ENCODE measurements at places on chromosomes 16 and 17. TPM values are rescaled to one million over a fixed set of nuclear protein-coding genes. Genes with fewer than 3 reads are reported as not detected.

Gene MYH10
- total RNA-seq: 92.9 TPM

Gene SOST
- not detected for total RNA-seq

Gene CD300LF
- total RNA-seq: not detected

Gene SLC5A11
- not detected for total RNA-seq

Gene PRKCB
- total RNA-seq: not detected

Gene NXPH3
- not detected for total RNA-seq

Gene TLCD1
- 9.6 TPM for total RNA-seq

Gene KRT34
- total RNA-seq: 2.9 TPM

Gene PITPNC1
- total RNA-seq: 8.2 TPM

Gene GCGR
- total RNA-seq: not detected

Gene KRT33B
- total RNA-seq: not detected

Gene RSL1D1
- total RNA-seq: 53.8 TPM

Gene SLC52A1
- under 0.01 TPM for total RNA-seq

Gene KRTAP3-1
- total RNA-seq: not detected

Gene HS3ST2
- not detected for total RNA-seq
